ENCODE measurements at places on chromosomes 6 and 20. TPM values are rescaled to one million over a fixed set of nuclear protein-coding genes. Genes with fewer than 3 reads are reported as not detected.

COL21A1 gene
- 155 TPM for polyA plus RNA-seq

ID1 gene
- 33.2 TPM for polyA plus RNA-seq

CTCFL gene
- polyA plus RNA-seq: 0.27 TPM

UBE2C gene
- polyA plus RNA-seq: 21.9 TPM

TPBG gene
- 9.2 TPM for polyA plus RNA-seq

ZNFX1 gene
- polyA plus RNA-seq: 12.8 TPM

CYP39A1 gene
- polyA plus RNA-seq: 2.7 TPM

OTOR gene
- not detected for polyA plus RNA-seq

PPIL4 gene
- not detected for polyA plus RNA-seq

PDYN gene
- polyA plus RNA-seq: not detected

ARG1 gene
- polyA plus RNA-seq: 1.8 TPM

MKKS gene
- 13.8 TPM for polyA plus RNA-seq

SERINC1 gene
- 189 TPM for polyA plus RNA-seq

STX11 gene
- 2.6 TPM for polyA plus RNA-seq

BMP5 gene
- 20.8 TPM for polyA plus RNA-seq

MAP3K5 gene
- not detected for polyA plus RNA-seq

RPP40 gene
- polyA plus RNA-seq: 18.0 TPM

CCN6 gene
- 0.16 TPM for polyA plus RNA-seq

SLA2 gene
- polyA plus RNA-seq: 0.63 TPM

CST7 gene
- 0.74 TPM for polyA plus RNA-seq

MLN gene
- polyA plus RNA-seq: not detected

PRR18 gene
- 0.64 TPM for polyA plus RNA-seq

PHACTR3 gene
- polyA plus RNA-seq: 5.8 TPM

ANKRD66 gene
- 0.26 TPM for polyA plus RNA-seq

EYA2 gene
- polyA plus RNA-seq: 3.1 TPM

HCK gene
- polyA plus RNA-seq: 3.6 TPM

SLC17A2 gene
- polyA plus RNA-seq: 0.30 TPM

ADTRP gene
- polyA plus RNA-seq: 0.46 TPM

OR2H2 gene
- polyA plus RNA-seq: 0.53 TPM

WFDC5 gene
- 0.30 TPM for polyA plus RNA-seq

MANEA gene
- 14.7 TPM for polyA plus RNA-seq

DPPA5 gene
- not detected for polyA plus RNA-seq

PMEPA1 gene
- polyA plus RNA-seq: 37.7 TPM

CLVS2 gene
- 2.9 TPM for polyA plus RNA-seq

SNAP25 gene
- 9.9 TPM for polyA plus RNA-seq

FBXO9 gene
- 95.7 TPM for polyA plus RNA-seq

PTCHD4 gene
- 1.3 TPM for polyA plus RNA-seq

CGA gene
- polyA plus RNA-seq: 3.4 TPM

SEMG1 gene
- polyA plus RNA-seq: not detected

HLA-DMB gene
- 3.6 TPM for polyA plus RNA-seq

NECAB3 gene
- polyA plus RNA-seq: 19.3 TPM

ID4 gene
- polyA plus RNA-seq: 10.5 TPM

MBOAT1 gene
- 4.6 TPM for polyA plus RNA-seq

BPIFB1 gene
- polyA plus RNA-seq: not detected

AKAP7 gene
- polyA plus RNA-seq: 15.1 TPM

All from muscle of arm (tissue), 14 donors.